Renal cortex interstitium (tissue), 15 donors: ENCODE measurements at places on chromosomes 12 and 14.
A peak's percentile ranks its signal among the peaks of the same experiment; 100 is the strongest.

GRCh38 chr14:105343194-105343593 lies 28.6 kb downstream of the PACS2 start:
- no peak for DNase-seq

DNA sequence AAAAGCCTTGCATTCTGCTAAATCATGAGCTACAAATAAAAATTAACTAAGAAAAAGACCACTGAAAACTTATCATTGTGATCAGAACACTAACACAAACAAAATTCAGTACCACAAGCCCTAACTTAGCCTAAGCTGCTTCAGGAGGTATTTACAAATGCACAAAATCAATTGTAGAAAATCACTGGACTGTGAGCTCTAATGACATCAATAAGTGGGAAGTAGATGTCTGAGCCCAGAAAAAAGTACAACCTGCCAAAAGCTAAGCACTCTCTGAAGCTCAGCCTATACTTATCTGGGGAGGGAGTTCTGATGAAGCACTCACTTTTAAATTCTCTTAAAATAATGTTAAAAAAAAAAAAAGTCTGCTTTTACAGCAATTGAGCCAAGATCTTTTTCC lies 92.9 kb downstream of the SLCO1B1 start:
- DNase-seq, result no peak

- DNase-seq, result no peak
Measured at GRCh38 chr12:25615119-25615518, 62.0 kb upstream of the LMNTD1 start.

GRCh38 chr12:3081886-3082285 lies 4.7 kb downstream of the TSPAN9 start:
- no peak for DNase-seq

GRCh38 chr12:3044141-3044630 lies 33.0 kb upstream of the TSPAN9 start:
- DNase-seq, result no peak

DNA sequence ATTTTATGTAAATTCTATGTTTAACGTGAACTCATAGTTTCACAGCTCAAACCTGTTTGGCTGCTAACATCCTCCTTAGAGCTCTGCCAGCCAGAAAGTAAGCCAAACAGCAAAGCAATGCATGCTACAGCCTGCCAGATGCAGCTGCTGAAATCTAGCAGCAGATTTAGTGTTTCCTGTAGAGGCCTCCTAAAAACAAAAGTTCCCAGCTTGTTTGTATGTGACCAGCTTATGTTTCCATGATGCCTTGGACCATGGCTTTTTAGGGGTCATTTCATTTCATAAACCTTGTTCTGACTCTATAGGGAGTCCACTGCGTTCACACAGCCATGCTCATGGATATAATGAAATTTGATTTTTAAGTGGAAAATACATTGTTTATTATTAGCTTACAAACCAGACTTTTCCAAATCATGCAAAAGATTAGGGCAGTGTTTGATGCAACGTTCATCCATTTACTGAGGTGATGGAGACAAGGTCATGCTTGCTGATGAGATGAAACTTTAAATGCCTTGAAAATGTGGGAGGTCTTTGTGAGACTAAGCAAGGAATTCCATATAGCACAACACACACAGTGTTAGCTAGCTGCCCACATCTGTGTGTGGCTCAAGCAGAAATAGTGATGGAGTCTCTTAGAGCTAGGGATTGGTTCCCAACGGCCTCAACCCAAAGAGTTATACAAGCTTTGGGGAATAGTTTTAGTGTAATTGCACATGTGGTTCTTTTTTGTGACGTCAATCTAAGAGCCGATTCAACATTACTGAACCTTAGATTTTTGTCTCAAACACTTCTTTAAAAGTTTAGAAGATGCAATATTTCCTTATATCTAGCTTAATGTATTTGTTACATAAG lies 157.5 kb upstream of the LRIG3 start:
- peak; percentile 23 for DNase-seq

- DNase-seq, result no peak
Measured at GRCh38 chr12:54598970-54599369, 10.5 kb upstream of the PPP1R1A start.

DNA sequence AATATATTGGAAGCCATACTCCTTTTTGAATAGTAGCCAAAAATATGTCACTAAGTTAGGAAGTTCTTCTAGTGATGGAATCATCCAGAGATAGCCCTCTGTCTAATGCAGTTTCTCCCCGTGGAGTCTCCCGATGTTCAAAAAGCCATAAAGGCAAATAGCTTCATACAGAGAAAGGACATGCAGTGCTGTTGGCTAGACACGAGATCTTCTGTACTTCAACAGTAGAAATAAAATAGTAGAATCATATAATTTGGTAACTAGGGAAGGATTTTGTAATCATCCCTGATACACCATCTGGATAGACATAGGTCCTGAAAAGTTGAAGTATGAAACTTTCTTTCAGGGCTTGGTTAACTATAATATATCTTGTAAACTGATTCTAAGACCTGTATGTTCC lies 27.6 kb downstream of the LRFN5 start:
- no peak for DNase-seq

DNA sequence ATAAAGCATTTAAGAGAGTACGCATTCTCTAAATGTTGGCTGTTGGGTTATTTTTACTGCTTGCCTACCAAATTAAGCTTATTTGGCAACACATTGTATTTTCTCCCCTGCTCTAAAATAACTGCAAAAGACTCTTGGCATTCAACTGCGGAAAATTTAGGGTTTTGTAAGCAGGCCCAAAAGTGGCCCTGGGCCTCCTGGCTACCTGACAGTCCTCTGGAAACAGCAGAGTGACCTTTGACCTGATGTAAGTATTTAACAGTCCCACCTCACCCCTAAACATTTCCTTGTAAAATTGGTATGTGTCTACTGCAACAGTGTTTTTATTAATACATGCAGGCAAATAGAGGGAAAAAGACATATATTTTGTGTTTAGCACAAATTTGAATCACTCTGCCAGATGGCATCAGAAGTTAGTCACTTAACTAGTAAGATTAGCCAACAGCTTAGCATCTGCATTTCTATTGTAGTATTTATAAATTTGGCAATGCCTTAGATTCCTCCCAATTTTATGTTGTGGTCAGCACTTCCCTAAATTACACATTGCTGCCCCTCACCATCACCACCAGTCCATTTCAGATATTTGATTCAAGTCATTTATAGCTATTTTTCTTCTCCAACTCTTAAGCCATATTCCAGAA lies 11.2 kb downstream of the LLPH start:
- no peak for DNase-seq

- DNase-seq, result no peak
Measured at GRCh38 chr12:111677186-111677585, 8.6 kb downstream of the BRAP start.

DNA sequence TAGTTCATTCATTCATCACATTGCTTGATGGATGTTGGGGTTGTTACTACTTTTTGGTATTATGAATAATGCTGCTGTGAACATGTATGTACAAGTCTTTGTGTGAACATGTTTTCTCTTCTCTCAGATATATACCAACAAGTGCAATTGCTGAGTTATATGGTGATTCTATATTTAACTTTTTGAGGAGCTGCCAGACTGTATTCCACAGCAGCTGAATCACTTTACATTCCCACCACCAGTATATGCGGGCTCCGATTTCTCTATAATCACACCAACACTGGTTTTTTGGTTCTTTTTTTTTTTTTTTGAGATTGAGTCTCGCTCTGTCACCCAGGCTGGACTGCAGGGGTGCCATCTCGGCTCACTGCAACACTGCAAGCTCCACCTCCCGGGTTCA lies 22.2 kb upstream of the PLEKHG6 start:
- DNase-seq, result no peak

DNA sequence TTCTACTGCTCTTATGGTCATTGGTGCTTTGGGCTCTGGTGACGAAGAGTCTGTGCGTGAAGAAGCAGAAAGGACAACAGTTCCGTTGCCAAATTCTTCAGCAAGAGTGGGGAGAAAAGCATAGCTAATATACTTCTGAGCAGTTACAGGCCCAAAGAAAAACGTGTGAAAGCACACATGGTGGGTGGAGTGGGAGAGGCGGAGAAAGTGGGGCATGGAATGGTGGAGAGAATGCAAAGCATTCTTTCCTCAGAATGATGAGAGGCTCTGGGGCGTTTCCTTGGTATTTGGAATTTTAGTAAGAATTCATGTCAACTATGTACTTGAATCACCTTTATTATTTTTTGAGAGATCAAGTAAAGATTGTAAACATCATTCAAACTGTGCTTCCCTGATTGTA lies 396.1 kb downstream of the NAV3 start:
- DNase-seq, result no peak

- DNase-seq, result no peak
Measured at GRCh38 chr12:57319678-57320469, 68.9 kb upstream of the STAC3 start.

DNA sequence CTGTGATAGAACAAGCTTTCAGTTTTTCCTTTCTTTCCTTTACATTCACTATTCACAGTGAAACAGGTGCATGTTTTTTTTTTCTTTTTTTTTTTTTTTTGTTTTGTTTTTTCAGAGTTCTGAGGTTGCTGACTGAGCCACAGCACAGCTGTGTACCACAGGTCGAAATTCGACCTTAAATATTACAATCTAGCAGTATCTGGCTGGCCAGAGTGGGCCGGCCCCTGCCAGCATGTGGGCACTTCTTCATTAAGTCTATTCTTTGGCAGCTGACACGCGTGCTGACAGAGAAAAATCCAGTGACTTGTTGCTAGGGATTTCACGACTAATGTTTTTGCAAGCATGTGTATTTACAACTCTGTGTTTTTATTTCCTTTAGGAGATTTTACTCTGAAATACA lies 33.9 kb downstream of the FBXO33 start:
- no peak for DNase-seq

DNA sequence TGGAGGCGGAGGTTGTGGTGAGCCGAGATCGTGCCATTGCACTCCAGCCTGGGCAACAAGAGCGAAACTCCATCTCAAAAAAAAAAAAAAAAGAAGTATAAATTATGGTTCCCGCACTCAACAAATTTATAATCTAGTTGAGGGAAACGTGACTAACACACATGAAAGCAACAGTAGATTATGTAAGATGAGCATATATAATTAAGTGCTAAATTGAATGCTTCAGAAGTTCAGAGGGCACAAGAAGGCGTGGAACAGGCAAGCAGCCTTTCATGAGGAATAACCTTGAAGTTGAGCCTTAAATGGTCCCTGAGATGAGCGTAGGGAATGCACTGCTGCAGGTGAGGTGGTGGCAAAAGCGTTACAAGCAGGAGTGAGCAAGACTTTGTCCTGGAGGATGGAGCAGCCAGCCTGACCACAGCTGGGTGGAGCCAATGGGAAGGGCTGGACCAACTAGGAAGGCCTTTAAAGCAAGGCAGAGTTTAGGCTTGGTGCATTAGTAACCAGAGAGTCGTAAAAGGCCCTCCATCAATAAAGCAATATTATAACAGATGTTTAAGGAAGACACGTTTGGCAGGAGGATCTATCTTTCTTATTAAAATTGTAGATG lies 30.6 kb upstream of the TUBA1A start:
- DNase-seq, result no peak

DNA sequence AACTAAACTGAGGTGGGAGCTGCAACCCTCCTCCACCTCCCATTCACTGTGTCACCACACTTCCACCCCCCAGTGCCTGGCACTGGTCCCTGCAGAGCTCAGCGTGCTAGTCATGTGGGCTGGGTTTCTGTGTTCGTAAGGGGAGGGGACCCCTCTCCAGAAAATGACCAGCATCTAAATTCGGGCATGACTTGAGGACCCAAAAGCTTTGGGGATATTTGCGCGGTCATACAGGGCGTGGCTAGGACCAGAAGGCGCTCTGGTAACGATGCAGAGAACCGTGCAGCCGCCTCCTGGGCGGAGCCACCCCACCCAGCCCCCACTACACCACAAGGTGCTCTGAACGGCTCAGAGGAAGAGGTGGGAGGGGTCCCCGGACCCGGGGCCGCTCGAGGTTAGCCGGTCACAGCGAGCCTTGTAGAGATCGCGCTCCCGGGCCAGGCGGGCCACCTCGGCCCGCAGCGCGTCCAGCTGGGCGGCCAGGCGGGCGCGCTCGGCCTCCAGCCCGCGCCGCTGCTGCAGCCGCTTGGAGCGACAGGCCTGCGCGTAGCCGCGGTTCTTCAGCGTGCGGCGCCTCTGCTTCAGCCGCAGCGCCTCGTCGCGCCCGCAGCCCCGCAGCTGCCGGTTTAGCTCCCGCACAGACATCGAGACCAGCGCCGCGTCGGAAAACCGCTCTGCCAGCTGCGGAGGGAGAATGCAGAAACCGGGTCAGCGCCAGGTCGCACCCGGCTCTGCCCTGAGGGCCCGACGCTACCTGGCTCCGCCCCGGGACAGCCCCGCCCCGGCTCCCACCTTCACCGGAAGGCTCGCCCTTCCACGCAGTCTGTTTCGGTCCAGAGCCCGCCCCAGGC lies 9.8 kb downstream of the CPNE6 start:
- no peak for DNase-seq

DNA sequence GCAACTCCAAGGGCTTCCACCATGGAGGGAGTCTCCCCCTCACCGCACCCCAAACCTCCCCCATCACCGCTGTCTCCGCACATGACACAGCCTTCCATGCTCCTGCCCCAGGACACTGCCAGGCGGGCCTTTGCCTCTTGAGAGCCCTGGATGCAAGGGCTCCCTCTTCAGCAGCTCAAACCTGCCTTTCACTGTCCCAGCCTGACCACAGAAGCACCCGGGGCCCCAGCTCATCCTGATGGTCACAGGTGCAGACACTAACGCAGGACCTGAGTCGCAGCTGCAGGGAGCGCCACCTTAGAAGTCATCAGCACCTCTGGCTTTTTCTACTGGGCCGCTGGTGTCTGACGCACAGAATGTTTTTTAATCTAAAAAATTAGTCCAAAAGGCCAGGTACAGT lies 54.0 kb downstream of the SYNE3 start:
- DNase-seq, result no peak

DNA sequence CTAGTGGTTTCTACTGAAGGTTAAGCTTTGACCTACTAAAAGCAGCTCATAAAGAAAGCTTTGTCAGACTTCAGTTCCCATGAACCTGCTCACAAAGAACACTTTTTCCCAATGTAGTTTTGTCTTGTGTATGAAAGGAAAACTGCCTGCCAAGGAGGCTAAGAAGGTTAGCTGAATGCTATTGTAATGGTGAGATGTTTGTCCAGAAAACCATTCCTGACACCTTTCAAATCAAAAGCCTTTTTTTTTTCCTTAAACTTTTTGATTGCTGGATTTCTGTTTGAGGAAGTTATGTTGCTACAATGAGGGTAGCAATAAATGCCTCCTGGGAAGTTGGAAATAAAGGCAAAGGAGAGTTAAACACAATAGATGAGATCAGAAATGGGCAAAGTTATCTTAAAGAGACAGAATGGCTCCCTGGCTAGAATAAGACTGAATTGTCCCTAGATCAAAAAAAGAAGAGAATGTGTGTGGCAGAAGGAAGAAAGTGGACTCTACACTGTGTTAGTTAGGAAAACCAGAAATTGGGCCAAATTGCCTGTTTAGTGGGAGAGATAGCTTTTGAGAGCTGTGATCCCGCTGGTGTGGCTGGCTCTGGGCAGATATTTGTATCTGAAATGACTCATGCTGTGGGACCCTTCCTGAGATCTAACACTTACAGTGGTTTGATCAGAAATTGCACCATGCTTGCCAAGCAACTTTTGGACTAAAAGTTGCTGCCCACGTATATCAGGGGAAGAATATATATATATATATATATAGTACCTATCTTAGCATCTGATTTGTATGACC lies 27.5 kb downstream of the TECPR2 start:
- DNase-seq, result no peak

- no peak for DNase-seq
Measured at GRCh38 chr12:84756961-84757360, 155.6 kb downstream of the SLC6A15 start.

- no peak for DNase-seq
Measured at GRCh38 chr14:94601884-94602391, 10.3 kb upstream of the SERPINA3 start.

GRCh38 chr14:36515105-36515593 lies 4.9 kb downstream of the NKX2-1 start:
- no peak for DNase-seq

GRCh38 chr14:64218344-64219240 lies 75.6 kb downstream of the ESR2 start:
- DNase-seq, result no peak
